ENCODE measurements at places on chromosomes 11 and 22.

- peak; percentile 50 for DNase-seq
Measured at GRCh38 chr11:114059278-114059983, at the start of gene ZBTB16. ZBTB16 (plus strand) TSS chr11:114059711; CDS start chr11:114063301, 3,590 bp downstream.

- no peak for DNase-seq
Measured at GRCh38 chr11:110918351-110918750, 206.1 kb upstream of the ARHGAP20 start.

DNA sequence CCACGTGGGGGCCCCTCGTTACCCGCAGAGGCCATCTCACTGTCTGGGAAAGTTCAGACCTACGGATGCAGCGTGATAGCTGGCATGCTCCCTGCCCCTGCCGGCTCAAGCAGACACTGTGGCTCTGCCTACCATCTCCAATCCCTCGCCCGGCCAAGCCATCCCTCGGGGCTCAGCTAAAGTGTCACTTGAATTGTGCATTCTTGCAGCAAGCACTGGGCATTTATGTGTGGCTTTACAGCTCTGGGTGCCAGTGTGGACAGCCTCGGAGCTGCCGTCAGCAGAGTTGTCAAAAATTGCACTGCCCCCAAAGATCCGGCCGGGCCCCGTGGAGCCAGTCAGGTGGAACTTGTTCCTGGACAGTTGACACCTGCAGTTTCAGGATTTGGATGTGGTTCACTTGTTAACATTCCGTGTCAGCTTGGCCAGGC, 75.0 kb upstream of the FGF3 start:
- no peak for DNase-seq

GRCh38 chr11:116851626-116852025, 14.2 kb upstream of the APOA1 start:
- peak; percentile 19 for DNase-seq

DNA sequence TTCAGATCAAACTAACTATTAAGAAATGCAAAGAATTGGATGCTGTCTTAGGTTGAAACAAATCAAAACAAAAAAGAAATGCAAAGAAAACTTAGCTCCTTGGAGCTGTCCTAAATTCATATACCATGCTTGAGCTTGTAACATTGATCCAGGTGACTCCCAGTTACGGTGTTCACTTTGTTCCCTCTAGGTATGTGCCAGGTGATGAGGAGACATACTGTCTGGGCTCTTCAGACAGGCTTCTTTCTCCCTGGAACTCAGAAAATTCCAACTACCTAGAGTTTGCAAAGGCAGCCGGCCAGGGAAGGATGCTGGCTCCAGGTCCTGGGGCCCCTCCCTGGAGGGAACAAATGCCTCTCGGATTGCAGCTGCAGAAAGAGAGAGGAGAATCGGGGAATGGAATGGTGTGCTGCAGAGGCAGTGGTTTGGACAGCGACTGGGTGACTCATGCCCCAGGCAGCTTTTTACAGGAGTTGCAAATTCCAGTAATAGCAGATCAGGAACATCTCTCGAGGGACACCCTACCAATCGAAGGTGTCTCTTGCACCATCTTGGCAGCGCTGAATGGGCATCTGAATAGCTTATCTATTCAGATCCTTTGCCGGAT, 12.3 kb upstream of the ASPHD2 start:
- DNase-seq, result no peak

DNA sequence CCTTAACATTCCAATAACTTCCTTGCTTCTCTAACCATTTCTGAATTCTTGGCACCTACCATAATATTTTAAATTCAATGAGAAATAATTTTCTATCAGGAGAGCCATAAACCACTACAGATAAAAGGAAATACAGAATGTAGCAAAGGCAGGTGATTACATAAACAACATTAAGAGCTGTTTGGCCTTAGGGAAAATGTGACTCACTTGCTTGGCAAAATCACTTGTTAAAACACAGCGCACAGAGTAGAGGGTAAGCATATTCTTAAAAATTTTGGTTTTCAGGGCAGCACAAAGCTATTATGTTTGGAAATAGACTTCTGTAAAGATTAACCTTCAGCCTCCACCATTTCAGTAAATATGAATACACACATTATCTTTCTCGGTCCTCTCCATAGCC, 26.4 kb downstream of the IZUMO1R start:
- DNase-seq, result no peak

GRCh38 chr11:119676461-119677020, 52.5 kb downstream of the NECTIN1 start:
- DNase-seq, result no peak

GRCh38 chr11:20488352-20488751, 100.8 kb downstream of the PRMT3 start:
- DNase-seq, result no peak

DNA sequence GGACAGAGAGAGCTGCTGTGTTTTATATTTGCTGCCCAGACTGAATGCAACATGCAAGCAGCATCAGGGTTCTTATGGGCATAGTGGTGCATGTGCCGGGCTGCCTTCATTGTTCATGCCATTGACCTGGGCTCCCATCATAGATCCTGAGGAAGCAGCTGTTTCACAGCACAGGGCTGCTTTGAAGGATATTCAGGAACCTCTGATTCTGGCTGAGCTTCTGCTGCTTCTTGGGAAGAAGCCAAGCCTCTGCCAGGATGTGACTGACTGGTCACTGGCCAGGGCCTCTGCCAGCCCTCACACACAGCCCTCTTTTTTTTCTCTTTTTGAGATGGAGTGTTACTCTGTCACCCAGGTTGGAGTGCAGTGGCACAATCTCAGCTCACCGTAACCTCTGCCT, 43.3 kb downstream of the CYB5R2 start:
- no peak for DNase-seq

- DNase-seq, result no peak
Measured at GRCh38 chr11:7643314-7643713, 30.0 kb downstream of the CYB5R2 start.

GRCh38 chr11:114959953-114960505, 281.7 kb downstream of the NXPE2 start:
- no peak for DNase-seq

DNA sequence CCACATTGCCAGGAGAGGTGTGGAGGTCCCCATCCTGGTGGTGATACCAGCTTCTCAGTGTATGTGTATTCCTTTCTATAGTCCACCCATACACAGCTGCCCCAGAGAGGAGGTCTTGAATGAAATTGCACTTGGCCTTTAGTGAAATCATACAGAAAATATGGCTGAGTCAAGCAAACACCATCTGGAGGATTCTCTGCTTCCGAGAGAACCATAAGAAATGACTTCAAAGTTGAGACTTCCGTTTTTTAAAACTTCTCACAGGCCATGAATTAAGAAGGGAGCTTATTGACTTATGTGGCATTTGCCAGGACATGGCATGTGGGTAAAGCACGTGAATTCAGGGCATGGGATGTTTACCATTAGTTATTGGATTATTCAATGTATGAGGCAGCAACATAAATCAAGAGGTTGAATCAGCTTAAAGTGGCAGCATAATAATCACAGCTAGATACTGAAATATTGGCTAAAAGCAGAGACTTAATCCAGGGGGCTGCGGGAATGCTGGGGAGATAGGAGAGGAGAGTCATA, 119.1 kb upstream of the MTNR1B start:
- no peak for DNase-seq

DNA sequence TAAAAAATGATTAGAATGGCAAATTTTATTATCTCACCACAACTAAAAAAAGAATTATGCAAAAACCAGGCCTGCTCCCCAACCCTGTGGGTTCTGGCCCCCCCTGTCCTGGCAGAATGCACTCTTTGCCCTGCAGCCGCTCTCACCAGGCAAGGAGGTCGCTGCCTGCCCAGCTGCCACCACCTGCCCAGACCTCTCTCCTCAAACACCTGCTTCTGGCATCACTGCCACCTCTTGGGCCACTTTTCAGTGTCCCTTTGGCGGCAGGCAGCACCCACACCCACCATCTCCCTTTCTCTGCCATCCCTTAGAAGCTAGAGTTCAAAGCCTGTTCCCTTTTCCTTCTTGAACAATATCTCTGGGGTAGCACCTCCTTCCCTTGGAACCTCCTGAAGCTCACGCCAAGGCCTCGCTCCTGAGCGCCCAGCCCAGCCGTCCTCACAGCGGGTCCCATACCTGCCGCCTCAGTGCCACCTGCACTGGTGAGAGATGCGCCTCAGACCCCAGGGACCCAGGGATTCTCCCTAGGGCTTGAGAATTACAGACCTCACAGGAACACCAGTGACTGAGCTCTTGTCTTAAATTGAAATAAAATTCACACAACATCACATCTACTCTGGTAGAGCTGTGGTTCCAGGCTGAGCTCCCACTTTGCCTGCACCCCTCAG, 44.6 kb downstream of the SGSM3 start:
- no peak for DNase-seq

- no peak for DNase-seq
Measured at GRCh38 chr11:102850973-102851745, 7.8 kb upstream of the MMP3 start.

DNA sequence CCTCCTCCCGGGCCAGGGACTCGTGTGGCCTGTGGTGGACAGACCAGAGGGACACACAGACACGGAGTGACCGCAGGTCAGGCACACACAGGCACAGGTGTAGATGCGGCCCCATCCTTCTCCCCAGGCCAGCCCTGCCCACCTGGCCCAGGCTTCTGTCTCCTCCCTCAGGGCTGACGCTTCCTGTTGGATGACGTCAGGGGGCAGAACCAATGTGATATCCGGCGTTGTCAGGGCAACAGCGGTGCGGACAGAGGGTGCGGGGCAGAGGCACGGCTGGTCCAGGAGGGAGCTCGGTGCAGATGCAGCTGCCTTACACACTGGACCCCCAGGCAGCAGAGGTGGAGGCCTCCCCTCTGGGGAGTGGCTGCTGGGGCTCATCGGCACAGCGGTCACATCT, 2.9 kb upstream of the TUBGCP6 start:
- DNase-seq, result no peak

DNA sequence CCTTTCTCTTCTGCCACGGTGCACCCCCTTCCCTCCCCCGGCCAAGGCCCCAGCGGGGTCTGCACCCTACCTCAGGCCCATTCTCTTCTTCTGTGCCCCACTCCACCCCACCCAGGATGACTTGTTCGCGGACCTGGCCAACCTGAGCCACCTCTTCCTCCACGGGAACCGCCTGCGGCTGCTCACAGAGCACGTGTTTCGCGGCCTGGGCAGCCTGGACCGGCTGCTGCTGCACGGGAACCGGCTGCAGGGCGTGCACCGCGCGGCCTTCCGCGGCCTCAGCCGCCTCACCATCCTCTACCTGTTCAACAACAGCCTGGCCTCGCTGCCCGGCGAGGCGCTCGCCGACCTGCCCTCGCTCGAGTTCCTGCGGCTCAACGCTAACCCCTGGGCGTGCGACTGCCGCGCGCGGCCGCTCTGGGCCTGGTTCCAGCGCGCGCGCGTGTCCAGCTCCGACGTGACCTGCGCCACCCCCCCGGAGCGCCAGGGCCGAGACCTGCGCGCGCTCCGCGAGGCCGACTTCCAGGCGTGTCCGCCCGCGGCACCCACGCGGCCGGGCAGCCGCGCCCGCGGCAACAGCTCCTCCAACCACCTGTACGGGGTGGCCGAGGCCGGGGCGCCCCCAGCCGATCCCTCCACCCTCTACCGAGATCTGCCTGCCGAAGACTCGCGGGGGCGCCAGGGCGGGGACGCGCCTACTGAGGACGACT, 15.9 kb downstream of the RTN4RL2 start:
- peak; percentile 37 for DNase-seq

DNA sequence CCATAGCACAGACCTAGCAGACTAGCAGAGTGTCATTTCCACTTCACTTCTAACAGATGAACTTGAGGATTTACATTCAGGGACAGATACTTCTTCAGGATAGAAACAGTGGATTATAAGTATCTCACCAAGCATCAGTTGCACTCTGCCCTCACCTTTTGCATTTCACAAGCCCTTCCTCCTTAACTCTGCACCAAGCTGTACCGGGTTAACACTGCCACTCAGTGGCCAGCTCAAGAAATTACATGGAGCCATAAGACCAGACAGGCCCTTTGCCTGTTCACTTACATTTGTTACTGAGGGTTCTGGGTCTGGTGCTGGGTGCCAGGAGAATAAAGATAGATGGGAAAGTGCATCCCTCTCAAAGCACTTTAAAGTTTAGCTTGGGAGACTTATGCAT, 309.8 kb downstream of the SHANK2 start:
- DNase-seq, result no peak

DNA sequence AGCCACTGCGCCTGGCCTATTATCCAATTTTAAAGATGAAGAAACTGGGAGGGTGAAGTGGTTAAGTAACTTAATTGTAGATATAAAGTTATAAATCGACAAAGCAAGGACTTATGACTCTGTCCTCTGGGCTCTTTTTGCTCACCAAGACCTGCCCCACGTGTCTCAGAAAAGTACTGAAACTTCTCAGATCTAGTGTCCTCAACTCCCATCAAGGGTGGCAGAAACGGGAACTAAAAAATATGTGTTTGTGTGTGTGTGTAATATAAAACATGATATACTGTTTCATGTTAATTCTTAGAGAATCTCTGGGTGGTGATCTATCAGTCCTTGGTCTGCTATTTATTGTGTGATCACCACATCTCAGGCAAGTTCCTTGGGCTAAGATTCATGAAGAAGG, 104.9 kb downstream of the GAB2 start:
- DNase-seq, result no peak

GRCh38 chr11:72254299-72254993, 10.5 kb upstream of the PHOX2A start:
- DNase-seq, result no peak

GRCh38 chr22:36378869-36379217, 8.9 kb downstream of the MYH9 start:
- no peak for DNase-seq

- no peak for DNase-seq
Measured at GRCh38 chr11:19087658-19088057, 27.1 kb upstream of the MRGPRX2 start.

DNA sequence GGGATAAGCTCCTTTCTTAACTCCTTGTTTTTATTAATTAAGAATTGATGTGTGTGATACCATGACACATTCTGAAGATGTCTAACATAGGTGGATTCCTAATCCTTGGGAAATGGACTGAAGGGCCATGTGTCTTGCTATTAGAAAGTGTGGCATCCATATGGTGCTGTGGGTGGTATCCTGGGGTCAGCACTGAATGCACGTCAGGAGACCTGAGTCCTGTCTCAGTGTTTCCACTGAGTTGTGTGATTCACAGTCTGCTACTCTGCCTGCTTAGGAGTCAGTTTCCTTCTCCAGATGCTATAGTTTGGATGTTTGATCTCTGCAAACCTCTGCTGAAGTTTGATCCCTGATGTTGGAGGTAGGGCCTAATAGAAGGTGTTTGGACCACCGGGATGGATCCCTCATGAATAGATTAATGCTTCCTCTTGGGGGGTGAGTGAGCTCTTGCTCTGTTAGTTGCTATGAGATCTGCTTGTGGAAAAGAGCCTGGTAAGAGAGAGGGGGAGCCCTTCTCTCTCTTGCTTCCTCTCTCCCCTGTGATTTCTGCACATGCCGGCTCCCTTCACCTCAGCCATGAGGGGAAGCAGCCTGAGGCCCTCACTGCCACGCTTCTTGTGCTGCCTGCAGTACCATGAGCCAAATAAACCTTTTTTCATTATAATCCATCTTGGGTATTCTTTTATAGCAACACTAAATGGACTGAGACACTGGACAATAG, 666.5 kb downstream of the NTM start:
- DNase-seq, result no peak

DNA sequence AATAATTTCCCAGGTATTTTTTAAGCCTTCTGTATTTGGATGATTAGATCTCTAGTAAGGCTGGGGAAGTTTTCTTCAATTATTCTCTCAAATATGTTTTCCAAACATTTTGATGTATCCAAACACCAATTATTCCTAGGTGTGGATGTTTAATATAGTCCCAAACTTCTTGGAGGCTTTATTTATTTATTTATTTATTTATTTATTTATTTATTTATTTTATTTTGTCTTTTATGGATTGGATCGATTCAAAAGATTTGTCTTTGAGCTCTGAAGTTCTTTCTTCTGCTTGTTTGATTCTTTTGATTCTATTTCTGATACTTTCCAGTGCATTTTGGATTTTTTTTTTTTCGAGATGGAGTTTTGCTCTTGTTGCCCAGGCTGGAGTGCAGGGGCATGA, 2267.9 kb upstream of the RAG2 start:
- no peak for DNase-seq

Measured in stimulated activated CD4-positive, alpha-beta T cell treated with anti-CD3 and anti-CD28 coated beads, Interleukin-4, amount 100 ng/mL, for 1 hour (primary cell).